ENCODE measurements at places on chromosomes 5 and 9.

DNA sequence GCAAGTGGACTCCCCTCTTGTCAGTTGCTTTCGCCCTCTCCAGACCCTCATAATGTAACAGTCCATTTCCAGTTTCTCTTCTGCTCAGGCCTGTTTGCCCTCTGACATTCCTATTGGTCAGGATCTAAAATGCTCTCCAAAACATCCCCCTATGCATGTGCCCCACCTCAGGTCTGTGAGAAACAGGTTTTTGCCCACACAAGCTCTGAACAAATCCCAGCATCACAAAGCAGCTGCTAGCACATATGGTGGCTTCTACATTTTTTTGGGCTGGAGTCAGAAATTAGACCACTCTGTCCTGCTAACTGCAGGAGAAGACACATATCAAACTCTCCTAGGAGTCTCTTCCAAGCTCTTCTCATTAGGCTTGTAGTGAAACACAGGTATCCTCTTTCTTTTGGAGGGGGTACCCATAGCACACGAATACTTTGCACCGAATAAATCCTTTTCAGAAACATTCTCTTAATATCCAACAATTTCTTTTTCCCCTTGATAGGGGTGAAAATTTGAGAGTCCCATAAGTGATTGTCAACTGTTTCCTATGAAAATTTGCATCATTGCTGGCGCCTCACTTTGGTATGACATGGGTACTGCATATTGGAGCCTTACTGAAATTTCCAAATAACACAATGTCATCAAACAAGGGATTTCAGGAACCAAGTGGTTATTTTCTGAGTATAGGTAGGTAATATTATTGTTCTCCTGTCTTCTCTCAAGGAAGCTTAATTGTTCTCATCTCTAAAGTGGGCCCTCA lies 19.3 kb upstream of the HSPA9 start:
- no peak overlapping the region for H3K27ac ChIP-seq
- H3K36me3 ChIP-seq = no peaks in the 10 kb centered on the region
- peaks cover 18% of the 10 kb centered on the region for H3K27me3 ChIP-seq
- H3K4me3 ChIP-seq = no peak overlapping the region
- no peak for DNase-seq

DNA sequence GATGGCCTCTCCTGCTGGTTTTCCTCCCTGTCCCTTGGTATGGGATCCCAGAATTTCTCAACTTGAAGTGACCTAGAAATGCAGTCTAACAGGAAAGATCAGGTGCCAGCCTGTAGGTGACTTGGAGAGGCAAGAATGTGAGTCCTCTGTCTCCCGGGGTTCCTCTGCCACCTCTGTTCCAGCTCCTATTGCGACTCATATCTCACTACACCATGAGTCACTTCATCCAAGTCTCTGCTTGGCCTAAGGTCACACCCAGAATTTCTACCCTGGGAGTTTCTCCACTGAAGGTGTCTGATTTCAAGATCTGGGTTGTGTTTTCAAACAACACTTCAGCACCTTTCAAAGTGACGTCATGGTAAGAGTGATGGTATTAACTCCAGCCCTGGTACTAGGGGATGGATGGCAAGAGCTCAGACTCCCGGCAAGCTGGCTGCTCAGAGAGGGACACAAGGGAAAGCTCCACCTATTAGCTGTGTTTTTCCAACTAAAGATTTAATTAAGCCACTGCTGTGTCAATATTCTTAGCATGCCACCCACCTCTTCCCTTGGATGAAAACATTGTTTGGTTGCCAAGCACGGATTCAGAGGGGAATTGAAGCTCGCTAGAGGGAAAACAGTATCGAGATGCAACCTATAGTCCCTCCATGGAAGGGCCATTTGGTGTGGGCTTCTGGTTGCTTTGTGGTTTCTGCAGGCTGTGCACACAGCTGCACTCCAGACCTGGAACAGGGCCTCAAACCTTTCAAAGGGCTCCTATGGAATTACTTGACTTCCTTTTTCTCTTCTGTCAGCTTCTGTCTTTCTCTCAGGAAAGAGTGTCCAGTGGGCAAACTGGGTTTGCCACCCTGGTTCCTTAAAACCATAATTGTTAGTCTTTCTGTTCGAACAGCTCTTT lies 205.7 kb downstream of the GAS1 start:
- no peak for DNase-seq
- H3K36me3 ChIP-seq = no peaks in the 10 kb centered on the region
- no peaks in the 10 kb centered on the region for H3K4me1 ChIP-seq
- H3K27ac ChIP-seq = no peak overlapping the region
- no peak overlapping the region for H3K4me3 ChIP-seq

GRCh38 chr5:7478459-7478858 lies 82.5 kb downstream of the ADCY2 start:
- H3K4me1 ChIP-seq = no peaks in the 10 kb centered on the region
- H3K4me3 ChIP-seq = no peak overlapping the region
- no peak for DNase-seq
- H3K27me3 ChIP-seq = no peaks in the 10 kb centered on the region
- no peak overlapping the region for H3K27ac ChIP-seq

- no peaks in the 10 kb centered on the region for H3K4me1 ChIP-seq
- H3K4me3 ChIP-seq = no peak overlapping the region
- H3K27me3 ChIP-seq = no peaks in the 10 kb centered on the region
- H3K27ac ChIP-seq = no peak overlapping the region
Observed at GRCh38 chr5:128487041-128487440, 51.0 kb downstream of the FBN2 start.

DNA sequence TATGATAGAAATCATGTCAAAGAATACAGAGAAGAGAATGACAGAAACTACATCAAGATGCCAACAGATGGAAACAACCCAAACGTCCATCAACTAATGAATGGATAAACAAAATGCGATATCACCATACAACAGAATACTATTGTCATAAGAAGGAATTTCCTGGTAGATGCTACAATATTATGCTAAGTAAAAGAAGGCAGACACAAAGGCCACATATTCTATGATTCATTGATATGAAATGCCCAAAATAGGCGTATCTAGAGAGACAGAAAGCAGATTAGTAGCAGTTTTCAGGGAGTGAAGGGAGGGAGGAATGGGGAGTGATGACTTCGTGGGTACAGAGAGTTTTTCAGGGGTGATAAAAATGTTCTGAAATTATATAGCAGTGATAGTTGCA lies 58.3 kb upstream of the AKNA start:
- no peaks in the 10 kb centered on the region for H3K36me3 ChIP-seq
- H3K27me3 ChIP-seq = no peaks in the 10 kb centered on the region
- no peak overlapping the region for H3K4me3 ChIP-seq

DNA sequence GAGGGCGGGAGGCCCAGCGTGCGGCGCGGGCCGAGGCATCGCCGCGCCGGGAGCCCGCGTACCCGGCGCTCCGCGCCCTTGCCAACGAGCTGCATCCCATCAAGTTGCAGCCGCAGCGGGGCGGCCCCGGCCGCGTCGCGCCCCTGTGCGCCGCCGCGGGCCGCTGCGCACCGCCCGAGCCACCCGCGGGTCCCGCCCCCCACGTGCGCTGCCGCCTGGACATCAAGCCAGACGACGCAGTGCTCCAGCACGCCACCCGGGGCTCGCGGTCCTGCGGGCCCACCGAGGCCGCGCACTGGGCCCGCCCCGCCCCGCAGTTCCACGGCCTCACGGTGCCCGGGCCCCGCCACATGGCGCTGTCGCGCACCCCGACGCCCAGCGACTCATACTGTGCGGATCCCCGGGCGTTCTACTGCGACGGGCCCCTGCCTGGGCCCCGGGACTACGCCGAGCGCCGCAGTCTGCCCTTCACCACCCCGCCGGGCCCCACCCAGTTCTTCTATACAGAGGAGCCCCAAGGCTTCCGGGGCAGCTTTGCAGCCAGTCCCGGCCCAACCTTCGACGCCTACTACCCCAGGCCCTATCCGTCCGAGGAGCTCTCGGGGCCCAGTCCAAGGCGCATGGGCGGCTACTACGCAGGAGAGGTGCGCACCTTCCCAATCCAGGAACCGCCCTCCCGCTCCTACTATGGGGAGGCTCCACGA lies 2.6 kb downstream of the AJM1 start:
- peaks cover 3% of the 10 kb centered on the region for H3K36me3 ChIP-seq
- H3K4me3 ChIP-seq = no peak overlapping the region
- H3K27ac ChIP-seq = peak overlapping the region; percentile 32
- H3K4me1 ChIP-seq = peaks cover 22% of the 10 kb centered on the region

DNA sequence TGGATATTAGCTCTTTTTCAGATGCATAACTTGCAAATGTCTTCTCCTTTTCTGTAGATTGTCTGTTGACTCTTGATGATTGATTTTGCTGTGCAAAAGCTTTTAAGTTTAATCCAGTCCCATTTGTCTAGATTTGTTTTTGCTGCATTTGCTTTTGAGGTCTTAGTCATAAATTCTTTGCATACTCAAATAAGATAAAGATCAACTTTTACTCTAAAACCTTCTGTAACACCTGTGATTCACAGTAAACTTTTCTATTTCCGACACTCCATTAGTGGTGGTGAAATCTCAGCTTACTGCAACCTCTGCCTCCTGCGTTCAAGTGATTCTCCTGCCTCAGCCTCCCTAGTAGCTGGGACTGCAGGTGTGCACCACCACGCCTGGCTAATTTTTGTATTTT lies 239.0 kb upstream of the ST8SIA4 start:
- no peaks in the 10 kb centered on the region for H3K27me3 ChIP-seq
- H3K27ac ChIP-seq = no peak overlapping the region
- H3K4me3 ChIP-seq = no peak overlapping the region
- H3K36me3 ChIP-seq = no peaks in the 10 kb centered on the region
- no peaks in the 10 kb centered on the region for H3K4me1 ChIP-seq
- no peak for DNase-seq

DNA sequence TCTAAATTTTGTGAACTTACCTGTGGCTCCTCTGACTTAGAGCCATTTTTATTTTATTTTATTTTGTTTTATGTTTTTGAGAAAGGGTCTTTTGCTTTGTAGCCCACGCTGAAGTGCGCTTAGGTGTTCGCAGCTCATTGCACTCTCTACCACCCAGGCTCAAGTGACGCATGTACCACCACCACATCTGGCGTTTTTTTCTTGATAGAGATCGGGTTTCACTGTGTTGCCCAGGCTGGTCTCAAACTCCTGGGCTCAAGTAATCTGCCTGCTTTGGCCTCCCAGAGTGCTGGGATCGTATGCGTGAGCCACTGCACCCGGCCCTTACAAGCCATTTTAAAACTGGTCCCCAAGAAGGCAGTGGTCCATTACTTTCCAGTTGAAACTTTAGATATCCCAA lies 18.5 kb downstream of the MATR3 start:
- no peaks in the 10 kb centered on the region for H3K27me3 ChIP-seq
- peaks cover 32% of the 10 kb centered on the region for H3K36me3 ChIP-seq
- no peak for DNase-seq
- no peak overlapping the region for H3K27ac ChIP-seq

DNA sequence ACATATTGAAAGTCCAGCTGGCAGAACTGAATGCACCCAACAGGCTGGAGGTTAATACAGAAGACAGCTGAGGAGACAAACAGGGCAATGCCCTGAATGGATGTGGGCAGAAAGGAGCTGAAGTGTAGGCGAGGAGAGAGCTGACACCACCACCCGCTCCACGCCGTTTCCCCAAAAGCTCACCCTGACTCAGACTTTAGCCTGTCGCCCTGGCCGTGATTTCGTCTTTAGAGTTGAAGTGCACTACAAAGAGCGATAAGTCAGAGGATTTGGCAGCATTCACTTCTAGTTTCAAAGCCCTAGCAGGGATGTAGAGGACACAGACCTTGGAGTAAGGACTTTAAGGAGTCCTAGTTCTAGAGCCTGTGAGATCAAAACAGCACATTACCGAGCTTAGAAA lies 2.2 kb upstream of the ERAP1 start:
- H3K4me3 ChIP-seq = no peak overlapping the region
- peaks cover 6% of the 10 kb centered on the region for H3K36me3 ChIP-seq
- H3K27me3 ChIP-seq = no peaks in the 10 kb centered on the region
- peaks cover 38% of the 10 kb centered on the region for H3K4me1 ChIP-seq
- no peak overlapping the region for H3K27ac ChIP-seq
- DNase-seq = no peak

DNA sequence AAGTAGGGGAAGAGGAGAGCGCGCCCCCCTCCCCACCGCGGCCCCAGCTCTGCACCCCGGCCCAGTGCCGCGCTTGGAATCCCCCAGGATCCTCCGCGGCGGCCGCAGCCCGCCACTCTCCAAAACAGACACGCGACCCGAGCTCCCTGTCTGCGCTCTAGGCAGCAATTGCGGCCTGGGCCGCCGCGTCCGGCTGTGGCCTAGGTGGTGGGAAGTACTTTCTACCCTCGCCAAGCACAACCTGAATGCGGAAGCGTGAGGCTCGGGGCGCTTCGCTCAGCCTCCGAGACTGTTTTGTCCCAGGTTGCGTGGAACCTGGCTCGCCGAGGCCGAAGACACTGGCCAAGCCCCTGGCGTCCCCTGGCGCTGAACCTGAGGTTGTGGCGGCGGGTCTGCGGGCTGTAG lies 3.3 kb upstream of the FOXB2 start:
- peaks cover 92% of the 10 kb centered on the region for H3K27me3 ChIP-seq
- H3K36me3 ChIP-seq = peaks cover 5% of the 10 kb centered on the region
- H3K4me1 ChIP-seq = peaks cover 7% of the 10 kb centered on the region
- no peak overlapping the region for H3K4me3 ChIP-seq
- no peak overlapping the region for H3K27ac ChIP-seq
- no peak for DNase-seq

GRCh38 chr5:54700986-54701578 lies 183.5 kb downstream of the SNX18 start:
- no peak overlapping the region for H3K27ac ChIP-seq
- no peaks in the 10 kb centered on the region for H3K27me3 ChIP-seq
- H3K4me3 ChIP-seq = no peak overlapping the region
- peaks cover 2% of the 10 kb centered on the region for H3K36me3 ChIP-seq
- DNase-seq = no peak

GRCh38 chr9:27351438-27351837 lies 54.5 kb upstream of the EQTN start:
- no peaks in the 10 kb centered on the region for H3K36me3 ChIP-seq
- peaks cover 24% of the 10 kb centered on the region for H3K4me1 ChIP-seq
- H3K27ac ChIP-seq = no peak overlapping the region
- H3K4me3 ChIP-seq = no peak overlapping the region
- no peak for DNase-seq
- H3K27me3 ChIP-seq = no peaks in the 10 kb centered on the region

GRCh38 chr9:135869909-135870308 lies 37.4 kb downstream of the CAMSAP1 start:
- no peaks in the 10 kb centered on the region for H3K36me3 ChIP-seq
- peaks cover 1% of the 10 kb centered on the region for H3K4me1 ChIP-seq
- DNase-seq = no peak
- no peak overlapping the region for H3K4me3 ChIP-seq
- H3K27ac ChIP-seq = no peak overlapping the region

- no peak overlapping the region for H3K27ac ChIP-seq
- peaks cover 45% of the 10 kb centered on the region for H3K4me1 ChIP-seq
- peaks cover 4% of the 10 kb centered on the region for H3K27me3 ChIP-seq
- no peaks in the 10 kb centered on the region for H3K36me3 ChIP-seq
Observed at GRCh38 chr5:14417792-14418765, 163.5 kb upstream of the OTULINL start.

GRCh38 chr5:1780614-1780930 lies 19.1 kb downstream of the MRPL36 start:
- H3K4me3 ChIP-seq = no peak overlapping the region
- H3K27ac ChIP-seq = no peak overlapping the region
- H3K4me1 ChIP-seq = peaks cover 17% of the 10 kb centered on the region

GRCh38 chr9:125561509-125562148 lies 145.4 kb downstream of the MAPKAP1 start:
- peaks cover 20% of the 10 kb centered on the region for H3K4me1 ChIP-seq
- no peaks in the 10 kb centered on the region for H3K27me3 ChIP-seq
- peaks cover 9% of the 10 kb centered on the region for H3K36me3 ChIP-seq
- peak overlapping the region; percentile 30 for H3K4me3 ChIP-seq
- DNase-seq = no peak

- no peak overlapping the region for H3K27ac ChIP-seq
- no peak overlapping the region for H3K4me3 ChIP-seq
- DNase-seq = no peak
Observed at GRCh38 chr9:136456258-136456657, 16.6 kb upstream of the INPP5E start.
